ENCODE measurements at places on chromosomes 2 and 18.

GRCh38 chr2:142315346-142315745, 184.5 kb upstream of the LRP1B start:
- no peak for DNase-seq

GRCh38 chr2:204530464-204530805, 14.8 kb upstream of the PARD3B start:
- no peak for DNase-seq

- DNase-seq = no peak
Observed at GRCh38 chr2:223519471-223519870, 82.7 kb downstream of the SCG2 start.

GRCh38 chr18:47081578-47081977, 46.2 kb upstream of the ELOA2 start:
- DNase-seq = no peak

GRCh38 chr18:28767727-28768211, 590.8 kb upstream of the CDH2 start:
- DNase-seq = no peak

DNA sequence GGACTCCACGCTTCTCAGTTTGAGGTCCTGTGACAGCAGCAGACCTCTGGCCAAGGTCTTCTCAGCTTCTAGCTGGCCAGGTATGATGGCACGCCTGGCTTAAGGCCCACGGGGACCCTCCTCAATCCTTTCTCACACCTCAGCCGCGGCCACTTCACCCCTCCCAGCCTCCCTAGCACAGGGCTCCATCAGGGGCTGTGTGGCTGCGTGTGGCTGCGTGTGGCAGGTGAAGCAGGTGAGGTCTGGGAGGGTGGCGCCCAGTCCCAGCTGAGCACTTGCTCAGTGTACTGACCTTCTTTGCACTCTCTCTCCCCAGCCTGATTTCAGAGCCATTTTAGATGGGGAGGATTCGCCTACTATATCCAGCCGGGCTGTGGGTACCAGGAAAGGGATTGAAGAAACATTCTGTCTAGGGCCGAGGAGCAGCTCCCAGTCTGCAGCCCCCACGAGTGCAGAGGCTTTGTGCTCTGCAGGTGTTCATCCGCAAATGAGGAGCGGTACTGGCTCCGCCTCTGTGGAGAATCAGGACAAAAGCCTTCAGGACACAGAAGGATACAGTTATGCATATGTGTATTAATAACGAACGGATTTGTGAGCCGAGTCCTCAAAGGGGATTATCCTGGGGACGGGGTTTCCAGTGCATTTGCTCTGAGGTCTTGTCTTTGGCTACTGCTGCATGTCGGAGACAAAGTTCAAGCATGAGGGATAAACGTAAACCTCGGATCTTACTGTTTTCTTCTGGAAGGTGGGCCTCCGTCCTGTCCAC, 236.9 kb upstream of the RAB6C start:
- no peak for DNase-seq

DNA sequence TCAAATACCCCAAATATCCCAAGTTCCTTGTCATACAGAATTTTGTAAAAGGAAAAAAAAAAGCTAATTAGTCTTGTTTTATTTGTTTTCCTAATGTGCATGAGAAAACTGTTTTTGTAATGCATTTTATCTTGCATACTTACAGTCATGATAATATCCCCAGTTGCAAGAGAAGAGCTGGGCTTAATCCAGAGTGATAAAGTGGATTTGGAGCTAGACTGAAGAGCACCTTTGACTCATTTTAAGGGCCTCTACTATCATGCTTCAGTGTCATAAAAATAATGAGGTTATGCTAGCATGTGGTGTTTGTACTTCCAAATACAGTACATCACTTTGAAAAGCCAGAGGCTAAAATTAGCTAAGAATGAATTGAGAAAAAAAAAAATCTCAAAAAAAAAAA, 26.4 kb downstream of the ARHGAP15 start:
- DNase-seq = no peak

DNA sequence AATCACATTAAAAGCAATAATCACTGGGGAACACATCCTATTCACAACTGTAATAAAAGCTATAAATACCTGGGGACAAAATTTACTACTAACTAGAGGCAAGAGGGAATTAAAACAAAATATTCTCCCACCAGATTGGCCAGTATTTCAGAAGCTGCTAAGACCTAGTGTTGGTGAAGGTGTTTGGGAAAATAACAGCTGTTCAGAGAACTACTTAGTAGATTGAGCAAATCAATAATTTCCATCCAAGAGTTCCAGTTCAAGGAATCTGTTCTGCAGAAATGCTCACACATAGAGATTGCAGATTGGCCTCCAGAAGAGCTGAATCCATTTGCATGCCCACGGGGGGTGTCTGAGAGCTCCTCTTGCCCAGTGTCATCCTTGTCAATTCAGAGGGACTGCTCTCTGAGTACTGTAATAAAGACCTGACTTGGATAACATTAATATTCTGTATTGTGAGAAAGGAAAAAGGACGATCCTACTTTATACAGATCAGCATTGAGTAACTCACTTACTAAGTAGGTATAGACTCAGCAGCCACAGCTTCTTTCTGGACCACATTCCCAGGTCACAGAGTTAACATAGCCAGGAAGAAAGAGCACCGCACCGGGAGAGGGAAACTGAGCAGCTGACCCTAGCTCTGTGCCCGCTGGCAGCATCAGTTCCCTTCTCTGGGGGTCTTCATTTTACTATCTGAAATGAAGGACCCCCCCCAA, 5.6 kb downstream of the TUBB6 start:
- no peak for DNase-seq

GRCh38 chr2:9373476-9373875, 49.9 kb downstream of the ITGB1BP1 start:
- DNase-seq = no peak

GRCh38 chr2:226554701-226555100, 244.9 kb downstream of the IRS1 start:
- no peak for DNase-seq

DNA sequence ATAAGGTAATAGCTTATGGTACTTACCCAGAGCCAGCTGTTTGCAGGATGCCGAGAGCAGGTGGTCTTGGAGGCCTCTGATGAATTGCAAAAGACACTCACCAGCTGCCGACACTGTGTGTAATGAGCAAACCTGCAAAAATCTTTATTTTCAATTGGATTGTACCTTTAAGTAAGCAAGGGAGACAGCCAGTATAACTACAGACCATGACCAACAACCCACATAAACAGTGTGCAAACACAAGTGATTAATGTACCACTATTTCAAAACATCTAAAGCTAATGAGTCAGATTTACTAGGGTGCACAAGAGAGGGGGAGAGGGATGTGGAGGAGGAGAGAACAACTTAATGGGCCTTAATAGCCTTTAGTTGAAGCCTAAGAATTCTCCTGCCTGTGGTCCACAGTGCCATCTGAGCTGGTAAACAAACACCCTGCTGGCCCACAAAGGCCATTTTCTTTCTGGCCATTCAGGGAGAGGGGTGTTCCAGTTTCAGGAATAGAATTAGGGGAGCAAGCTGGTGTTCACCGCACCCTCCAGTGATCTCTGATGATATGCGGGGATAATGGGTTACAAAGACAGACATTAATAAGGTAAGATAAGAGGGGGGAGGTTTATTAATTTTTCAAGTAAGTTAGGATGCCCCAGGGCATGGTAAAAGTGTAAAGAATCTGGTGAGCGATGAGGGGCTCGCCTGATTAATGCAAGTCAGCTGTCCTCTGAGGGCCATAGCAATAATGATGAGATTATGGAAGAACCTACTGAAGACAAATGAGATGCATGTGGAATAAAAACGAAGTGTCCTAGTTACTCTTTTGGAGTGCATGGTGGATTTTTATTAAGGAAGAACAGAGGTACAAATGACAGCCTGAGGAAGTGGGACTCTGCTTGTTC, 196.4 kb downstream of the HRH4 start:
- DNase-seq = peak; percentile 85

DNA sequence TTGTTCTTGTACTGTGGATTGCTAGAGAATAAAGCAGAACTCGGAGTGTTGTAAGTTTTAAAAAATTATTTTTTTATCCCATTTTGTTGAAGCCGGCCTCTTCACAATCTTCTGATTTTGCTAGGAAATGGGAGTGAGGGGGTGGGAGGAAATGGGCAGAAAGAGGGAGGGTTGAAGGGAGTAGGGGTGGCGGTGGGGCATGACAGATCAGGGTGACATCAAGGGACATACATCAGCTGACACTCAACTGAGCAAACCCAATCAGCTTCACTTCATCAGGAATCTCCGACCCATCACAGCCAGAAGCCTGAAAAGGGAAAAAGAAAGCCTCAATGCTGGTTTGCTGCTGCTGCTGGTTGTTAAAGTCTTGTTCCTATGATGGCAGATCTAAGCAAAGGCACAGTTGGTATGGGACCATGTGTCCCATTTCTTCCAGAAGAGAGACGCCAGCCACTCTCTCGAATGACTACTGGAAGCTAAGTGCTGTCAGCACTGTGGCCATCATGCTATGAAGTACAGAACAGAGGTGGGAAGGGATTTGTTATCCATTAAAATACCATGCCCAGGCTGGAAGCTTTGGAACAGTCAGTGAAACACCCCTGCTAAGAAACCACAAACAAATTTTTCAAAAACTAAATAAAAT, 292.0 kb downstream of the STK39 start:
- DNase-seq = no peak

DNA sequence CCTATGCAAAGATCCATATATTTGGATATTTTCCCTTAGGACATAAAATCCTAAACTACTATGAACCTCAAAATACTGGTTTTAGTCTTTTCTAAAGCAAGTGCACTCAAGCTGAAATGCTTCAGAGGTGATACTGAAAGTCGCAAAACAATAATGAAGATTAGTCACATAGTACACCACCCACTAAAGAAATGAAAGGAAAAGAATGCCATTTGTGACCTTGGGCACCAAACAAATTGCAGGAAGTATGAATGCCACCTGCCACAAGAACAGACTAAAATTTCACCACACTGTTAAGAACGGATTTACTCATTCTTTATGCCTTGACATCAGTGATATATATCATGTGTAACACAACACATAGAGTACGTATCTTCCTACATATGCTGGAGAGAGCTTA, 161.5 kb downstream of the ZNF521 start:
- DNase-seq = no peak

DNA sequence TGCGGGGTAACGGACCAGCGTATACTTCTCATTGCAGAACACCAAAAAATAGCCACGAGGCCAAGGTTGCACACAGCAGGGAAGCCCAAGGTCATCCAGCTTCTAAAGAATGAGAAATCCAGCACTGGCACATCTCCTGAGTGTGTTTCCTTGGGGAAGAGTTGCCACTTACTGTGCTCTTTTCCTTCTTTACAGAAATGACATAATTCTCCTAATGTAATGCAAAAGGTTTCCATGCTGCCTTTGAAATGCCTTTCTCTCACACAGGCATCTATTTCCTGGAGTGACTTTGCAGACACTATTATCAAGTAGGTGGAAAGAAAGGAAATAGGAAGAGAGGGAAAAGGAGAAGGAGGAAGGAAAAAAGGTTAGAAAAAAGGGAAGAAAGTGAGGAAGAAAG, 862.1 kb upstream of the CELF4 start:
- no peak for DNase-seq

- DNase-seq = no peak
Observed at GRCh38 chr2:20618886-20619521, 31.9 kb downstream of the HS1BP3 start.

- DNase-seq = no peak
Observed at GRCh38 chr2:48694149-48694548, 61.4 kb downstream of the LHCGR start.

- no peak for DNase-seq
Observed at GRCh38 chr2:181239201-181239799, 217.9 kb upstream of the ITGA4 start.

DNA sequence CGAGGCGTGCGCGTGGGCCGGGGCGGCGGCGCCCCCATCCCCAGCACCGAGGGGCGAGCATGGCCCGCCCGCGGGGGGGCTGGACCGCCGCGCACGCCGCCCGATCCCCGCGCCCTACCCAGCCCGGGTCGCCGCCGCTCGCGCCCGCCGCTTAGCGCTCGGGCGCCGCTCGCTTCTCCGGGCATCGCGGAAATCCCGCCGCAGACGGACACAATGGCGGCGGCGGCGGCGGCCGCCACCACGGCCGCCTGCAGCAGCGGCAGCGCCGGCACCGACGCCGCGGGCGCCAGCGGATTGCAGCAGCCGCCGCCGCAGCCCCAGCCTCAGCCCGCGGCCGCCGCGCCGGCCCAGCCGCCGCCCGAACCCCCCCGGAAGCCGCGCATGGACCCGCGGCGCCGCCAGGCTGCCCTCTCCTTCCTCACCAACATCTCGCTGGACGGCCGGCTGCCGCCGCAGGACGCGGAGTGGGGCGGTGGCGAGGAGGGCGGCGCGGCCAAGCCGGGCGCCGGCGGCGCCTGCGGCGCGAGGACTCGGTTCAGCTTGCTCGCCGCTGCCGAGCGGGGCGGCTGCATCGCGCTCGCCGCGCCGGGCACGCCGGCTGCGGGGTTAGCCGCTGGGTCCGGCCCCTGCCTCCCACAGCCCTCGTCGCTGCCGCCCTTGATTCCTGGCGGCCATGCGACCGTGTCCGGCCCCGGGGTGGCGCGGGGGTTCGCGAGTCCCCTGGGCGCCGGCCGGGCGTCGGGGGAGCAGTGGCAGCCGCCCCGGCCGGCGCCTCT, 453 bp downstream of the CABLES1 start:
- DNase-seq = no peak

DNA sequence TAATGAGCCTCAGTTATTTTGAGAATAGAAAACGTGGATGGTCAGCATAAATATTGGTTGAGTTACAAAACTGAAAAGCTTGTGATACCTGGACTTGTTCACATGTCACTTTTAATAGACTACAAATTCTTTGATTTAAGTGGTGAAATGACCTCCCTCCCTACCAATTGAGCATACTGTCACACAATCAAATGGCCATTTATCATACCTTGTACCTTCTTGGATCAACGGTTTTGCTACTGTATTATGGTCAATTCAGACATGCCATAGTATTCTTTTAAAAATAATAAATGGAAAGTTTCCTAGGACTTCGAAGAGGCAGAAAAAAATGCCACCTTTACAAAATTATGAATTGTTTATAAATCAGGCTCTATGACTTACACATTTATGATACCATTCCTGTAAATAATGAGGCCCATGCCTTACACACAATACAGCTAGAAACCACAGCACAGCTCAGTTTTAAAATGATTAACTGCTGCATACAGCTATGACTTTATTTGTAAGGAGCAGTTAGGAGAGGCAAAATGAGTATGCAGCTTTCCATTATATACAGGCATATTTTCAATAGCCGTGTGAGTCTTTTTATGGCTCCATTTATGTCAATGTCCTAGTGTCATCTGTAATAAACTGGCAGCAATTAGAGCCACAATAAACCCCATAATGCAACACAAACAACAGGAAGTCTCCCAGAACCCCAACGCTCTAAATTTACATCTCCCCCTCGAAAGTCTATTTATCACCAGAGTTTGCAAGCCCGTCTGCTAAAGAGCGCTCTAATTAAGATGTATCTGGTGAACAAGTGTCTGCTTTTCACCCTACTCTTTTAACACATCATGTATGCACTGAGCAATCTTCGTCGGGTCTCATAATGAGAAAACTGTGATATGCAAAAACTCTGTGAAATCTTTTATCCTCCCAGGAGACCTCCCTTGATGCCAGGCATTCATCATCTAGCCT, 176.1 kb downstream of the ZNF521 start:
- DNase-seq = no peak

DNA sequence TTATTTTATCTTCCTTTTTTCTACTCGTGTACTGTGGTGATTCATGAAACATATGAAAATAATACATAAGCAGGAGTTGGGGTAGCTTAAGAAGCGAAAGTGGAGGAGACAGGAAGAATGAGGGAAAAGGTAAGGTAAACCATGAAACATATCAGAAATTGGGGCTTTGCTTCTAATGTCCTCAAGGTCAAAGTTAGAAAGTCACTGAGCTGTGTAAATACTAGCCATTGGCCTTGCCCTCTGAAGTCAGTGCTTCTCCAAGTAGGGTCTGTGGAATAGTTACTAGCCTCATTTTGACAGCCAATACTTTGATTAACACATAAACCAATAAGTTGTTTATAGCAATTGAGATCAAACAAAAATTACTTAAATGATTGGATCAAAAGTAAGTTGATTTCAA, 117.2 kb downstream of the MAP4K4 start:
- DNase-seq = no peak

Measured in left renal pelvis (tissue), 4 donors.